Activated CD4-positive, alpha-beta T cell treated with anti-CD3 and anti-CD28 coated beads, Interleukin-2, Interleukin-6, amounts not matched to agents 100 ng/mL and 50 ng/mL, durations not matched to agents 16 hours and 8 hours (primary cell): ENCODE measurements at places on chromosomes 12 and 14.
A peak's percentile ranks its signal among the peaks of the same experiment; 100 is the strongest.

GRCh38 chr14:84095681-84096080, 1434.3 kb upstream of the FLRT2 start:
- DNase-seq = no peak

DNA sequence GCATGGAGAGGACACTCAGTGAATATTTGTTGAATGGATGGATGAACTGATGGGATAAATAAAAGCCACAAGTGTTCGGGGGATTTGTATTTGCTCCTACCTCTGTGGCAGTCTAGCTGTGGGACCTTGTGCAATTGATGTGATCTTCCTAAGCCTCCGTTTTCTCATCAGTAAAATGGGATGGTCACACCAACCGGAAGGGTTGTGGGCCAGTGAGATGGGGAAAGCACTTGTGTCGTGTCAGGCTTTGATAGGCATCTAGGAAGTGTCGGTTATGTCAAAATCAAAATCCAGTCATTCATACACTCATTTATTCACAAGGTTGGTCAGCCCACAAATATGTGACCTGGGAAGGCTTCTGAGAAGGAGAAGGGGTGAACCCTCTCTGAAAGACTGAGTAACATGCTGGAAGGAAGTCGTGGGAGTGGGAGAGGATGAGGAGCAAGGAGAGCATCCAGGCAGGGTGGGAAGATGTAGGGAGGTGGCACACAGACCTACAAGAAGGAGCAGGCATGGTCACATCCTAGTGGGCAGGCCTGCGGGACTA, 7.8 kb upstream of the SERPINA9 start:
- no peak for DNase-seq

GRCh38 chr12:132622437-132623071, 4.0 kb downstream of the P2RX2 start:
- peak; percentile 18 for DNase-seq

DNA sequence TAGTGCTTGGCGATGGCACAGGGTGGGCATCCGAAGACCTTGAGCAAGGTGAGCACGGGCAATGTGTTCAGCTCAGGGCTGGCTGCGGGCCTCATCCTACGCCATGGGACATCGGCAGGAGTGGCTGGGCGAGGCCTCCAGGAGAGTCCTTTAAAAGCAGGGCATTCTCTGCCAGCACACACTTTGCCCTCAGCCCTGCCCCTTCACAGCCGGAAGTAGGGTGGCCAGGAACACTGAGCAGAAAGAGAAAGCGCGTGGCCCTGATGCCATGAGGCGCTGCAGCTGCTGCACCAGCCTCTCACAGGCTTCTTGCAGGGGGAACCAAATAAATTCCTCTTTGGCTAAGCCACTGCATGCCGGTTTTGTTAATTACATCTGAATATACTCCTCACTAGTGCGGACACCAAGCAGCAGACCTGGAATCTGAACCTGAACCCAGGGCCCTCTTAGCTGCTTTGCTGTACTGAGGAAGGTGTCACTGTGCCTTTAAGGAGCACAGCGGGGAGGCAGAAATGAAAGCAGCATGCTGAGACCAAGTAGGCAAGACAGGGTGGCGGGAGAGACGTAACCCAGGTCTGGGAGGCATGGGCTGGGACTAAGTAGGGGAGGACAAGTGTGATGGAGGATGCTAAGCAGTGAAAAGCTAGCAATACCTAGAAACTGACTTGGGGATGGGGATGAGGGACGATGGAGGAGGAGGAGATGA, 155.2 kb downstream of the TTC7B start:
- DNase-seq = no peak

DNA sequence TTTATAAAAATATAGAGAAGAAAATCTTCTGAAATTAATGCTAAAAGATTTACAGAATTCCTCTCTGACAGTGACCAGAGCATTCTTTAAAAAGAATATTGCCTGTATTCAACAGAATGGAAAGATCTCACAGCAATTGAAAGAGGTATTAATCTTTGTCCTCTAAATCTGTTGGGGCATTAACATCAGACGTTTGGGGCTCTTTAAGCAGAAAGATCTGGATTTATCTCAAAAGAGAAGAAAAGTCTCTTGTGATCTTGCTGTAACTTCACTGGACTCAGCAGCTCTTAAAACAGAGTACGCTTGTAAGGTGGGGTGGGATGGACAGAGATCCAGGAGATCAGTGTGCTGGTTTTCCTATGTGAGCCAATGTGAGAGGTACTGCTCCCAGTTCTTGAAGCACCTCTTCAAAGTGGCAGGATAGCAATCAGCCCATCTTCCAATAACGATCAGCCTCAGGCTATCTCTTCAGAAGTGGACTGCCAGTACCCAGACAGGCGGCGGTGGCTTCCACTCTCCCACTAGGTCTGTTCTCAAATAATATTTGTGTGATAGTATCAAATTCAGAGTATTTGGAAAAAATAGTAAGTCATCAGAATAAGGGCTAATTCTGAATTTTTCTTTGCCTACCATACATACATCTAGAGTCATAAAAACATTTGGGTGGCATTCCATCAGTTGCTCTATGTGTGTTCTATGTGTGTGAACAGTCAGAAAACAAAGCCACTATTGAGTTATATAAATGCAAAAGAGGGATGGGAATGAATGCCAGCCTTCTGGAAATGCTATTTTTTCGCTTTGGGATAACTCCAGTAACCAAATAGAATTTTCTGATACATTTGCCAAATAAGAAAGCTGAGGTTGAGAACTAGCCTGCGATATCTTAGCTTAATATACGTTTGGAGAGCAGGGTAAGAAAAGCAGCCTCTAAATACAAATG, 237.4 kb upstream of the RGS6 start:
- DNase-seq = no peak

DNA sequence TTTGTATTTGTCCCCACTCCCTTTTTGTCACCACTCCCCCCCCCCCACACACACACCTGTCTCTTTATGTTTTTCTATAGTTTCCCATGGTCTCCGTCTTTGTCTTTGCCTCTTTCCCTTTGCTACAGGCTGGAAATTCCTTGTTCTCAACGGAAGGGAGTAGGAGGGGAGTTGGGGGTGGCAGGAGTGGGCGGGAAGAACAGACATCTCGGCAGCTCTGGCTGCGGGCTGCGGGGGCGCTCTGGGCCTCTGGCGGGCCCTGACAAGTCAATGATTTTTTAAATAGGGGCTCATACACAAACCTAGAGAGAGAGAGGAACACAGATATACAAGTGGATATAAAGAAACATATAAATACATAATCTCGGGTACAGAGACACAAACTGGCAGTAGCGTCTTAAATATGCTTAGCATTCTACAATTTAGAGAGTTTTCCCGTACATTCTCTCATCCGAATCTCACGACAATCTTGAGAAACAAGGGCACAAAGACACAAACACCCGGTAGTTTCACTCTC, 2.4 kb upstream of the NAB2 start:
- DNase-seq = peak; percentile 62

- DNase-seq = no peak
Observed at GRCh38 chr12:92478692-92479091, 224.1 kb upstream of the PLEKHG7 start.

GRCh38 chr12:104986022-104986941, at the start of gene NOPCHAP1:
TSS of gene NOPCHAP1 (plus strand) at chr12:104986316. CDS start at chr12:104986353, 37 bp downstream.
- DNase-seq = peak; percentile 92

- DNase-seq = no peak
Observed at GRCh38 chr14:101851736-101852405, 90.4 kb downstream of the PPP2R5C start.

DNA sequence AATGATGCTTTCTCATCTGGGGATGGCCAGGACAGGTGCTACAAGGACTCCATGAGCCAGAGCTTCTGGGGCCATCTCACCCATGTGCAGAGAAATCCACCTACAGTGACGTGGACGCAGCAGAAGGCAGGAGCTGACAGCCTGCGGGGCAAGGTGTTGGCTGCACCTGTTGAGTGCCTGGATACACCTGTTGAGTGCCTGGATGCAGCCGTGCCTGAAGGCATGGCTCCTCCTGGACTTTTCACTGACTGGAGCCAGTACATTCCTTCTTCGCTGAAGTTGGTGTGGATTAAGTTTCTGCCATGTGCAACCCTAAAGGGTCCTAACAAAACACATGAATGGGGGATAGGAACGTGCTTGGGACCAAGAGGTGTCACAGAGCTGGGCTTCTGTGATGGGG, 7.4 kb upstream of the DIO3 start:
- DNase-seq = no peak

GRCh38 chr14:100022772-100023451, 42.3 kb upstream of the EVL start:
- no peak for DNase-seq

- DNase-seq = no peak
Observed at GRCh38 chr14:97900196-97900854, 1103.1 kb downstream of the VRK1 start.

- peak; percentile 42 for DNase-seq
Observed at GRCh38 chr12:14400599-14400998, 35.1 kb downstream of the ATF7IP start.

DNA sequence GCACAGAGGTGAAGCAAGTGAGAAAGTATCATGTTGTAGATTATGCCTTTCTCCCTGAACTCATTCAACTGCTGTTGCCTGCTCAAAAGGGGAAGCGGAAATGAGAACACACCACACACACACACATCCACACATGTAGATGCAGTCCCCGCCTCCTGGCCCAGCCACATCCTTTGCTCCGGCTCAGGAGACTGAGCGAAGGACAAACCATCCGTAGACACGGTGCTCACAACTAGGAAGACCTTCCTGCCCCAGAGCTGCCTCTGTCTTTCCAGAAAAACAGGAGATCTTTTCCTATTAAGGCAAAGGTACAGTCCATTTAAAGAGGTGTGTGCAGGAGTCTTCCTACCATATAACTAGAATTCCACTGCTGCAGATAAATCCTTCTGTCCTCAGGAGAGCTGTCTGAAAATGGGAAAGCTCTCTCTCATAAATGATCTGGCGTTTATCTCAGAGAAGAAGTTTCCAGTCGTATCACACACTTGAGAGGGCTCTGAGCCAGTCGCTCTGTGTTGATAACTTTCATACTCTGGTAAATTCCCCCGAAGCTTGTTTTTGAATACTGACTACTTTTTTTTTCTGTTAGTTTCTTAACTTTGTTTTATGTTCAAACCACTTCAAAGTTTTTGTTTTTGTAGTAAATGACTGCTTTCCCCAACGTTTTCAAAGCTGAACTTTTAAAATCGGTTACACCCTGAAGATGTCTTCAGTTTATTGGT, at the start of gene TESPA1:
TESPA1 (minus strand) TSS at position 105 of the 719 bp plus-strand sequence. CDS start 10,200 bp downstream, outside the sequence.
- DNase-seq = peak; percentile 93

DNA sequence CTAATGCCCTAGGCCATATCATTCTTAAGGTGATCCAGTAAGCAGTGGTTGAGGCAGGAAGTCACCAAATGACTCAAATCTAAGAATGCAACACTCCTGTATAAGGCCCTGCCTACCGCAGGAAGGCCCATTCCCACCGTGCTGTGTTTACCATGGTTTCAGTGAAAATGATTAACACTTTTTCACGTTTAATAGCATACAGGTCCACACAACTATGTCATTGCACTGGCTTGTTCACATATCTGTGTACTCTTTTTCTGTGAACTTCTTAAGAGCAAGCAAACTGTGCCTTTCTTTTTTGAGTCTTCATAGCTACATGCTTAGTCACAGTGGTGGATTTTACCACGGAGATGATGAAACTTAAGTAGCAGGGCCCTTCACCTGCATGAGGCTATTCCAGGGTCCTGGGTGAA, 214.9 kb downstream of the CNTN1 start:
- peak; percentile 41 for DNase-seq

DNA sequence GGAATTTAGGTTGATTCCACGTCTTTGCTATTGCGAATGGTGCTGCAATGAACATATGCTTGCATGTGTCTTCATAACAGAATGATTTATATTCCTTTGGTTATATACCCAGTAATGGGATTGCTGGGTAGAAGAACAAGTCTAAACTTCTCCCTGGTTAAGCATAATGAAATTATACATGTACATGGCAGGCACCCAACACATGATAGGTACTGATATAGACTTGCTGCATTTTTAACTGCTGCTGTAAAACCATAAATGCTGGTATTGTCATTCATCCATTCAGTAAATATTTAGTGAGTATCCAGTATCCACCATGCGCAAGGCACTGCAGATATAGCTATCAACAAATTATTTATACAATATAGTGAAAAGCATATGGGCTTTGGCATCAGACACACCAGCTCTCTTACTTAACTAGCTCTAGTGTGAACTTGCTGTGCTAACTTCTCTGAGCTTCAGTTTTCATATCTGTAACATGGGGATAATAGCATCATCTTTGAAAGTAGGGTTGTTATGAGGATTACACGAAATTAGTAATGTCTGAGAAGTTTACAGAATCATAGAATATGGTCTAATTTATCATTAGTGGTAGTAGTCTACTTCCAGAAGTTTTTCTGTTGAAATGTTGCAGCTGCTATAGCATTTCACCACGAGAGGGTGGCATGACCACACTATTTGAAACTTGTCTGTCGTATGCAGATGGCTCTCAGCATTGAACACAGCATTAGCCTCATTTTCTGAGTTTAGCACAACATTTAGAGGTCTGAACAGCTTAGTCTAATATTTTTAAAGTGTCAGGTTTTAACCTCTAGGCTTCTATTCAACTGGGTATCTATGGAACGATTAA, 32.0 kb upstream of the SEL1L start:
- peak; percentile 38 for DNase-seq

GRCh38 chr14:35205737-35206136, 83.4 kb downstream of the PRORP start:
- no peak for DNase-seq

GRCh38 chr12:47954467-47955045, 8.8 kb upstream of the TMEM106C start:
- no peak for DNase-seq

DNA sequence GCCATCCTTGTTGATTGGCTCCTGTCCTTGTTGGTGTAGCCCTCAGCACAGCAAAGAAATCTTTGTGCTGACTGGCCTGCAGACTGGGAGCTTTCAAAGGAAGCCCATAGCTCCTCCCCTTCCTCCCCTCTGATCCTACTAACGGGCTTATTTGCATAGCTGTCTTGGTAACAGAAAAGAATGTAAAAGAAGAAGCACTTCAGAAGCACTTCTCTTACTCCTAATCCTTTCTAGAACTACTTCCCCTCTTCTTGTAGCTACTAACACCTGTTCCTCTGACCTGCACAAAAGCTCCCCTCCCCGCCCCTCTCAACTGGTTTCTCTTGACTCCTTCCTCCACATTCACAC, 14.3 kb upstream of the RIC8B start:
- no peak for DNase-seq

GRCh38 chr14:75909630-75910029, 72.2 kb downstream of the TGFB3 start:
- DNase-seq = no peak

- no peak for DNase-seq
Observed at GRCh38 chr14:57846596-57846995, 19.3 kb downstream of the SLC35F4 start.

DNA sequence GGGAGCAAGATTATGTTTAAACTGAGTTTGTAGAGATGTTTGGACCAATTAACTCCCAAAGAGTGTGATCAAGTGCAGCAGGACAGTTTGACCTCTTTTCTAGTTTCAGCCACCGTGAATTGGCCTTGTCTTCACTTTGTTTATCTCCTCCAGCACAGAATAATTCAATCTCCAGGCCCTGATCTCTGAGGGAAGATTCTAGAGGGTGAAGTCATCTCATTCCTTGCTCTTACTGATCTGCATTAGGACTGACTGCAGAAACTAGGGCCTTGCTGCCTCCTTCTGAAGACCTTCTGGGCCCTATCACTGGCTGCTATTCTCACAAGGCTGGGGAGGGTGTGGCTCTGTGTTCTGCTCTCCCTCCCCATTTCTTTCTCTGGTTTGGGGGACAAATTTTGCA, 29.4 kb downstream of the C12orf75 start:
- no peak for DNase-seq
